Epithelial cell of esophagus (primary cell): ENCODE measurements at places on chromosomes 12 and 14.

DNA sequence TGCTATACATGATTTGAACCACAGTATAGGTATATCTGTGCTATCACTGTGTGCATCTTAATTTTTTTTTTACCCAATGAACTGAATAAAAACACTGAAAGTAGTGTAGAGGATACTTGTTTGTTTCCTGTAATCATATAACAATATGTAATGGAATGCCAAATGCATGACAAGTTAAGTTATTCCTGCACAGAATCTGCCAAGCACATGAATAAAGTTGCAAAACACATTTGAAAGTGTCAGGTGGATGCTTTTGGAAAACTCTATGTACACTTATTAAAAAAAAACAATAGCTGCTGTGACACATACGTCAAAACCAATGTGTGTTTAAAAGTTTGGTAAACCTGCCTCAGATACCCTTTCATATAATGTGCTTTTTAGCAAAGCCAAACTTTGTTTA is 1638.1 kb upstream of the SEL1L start:
- peak; percentile 58 for DNase-seq

DNA sequence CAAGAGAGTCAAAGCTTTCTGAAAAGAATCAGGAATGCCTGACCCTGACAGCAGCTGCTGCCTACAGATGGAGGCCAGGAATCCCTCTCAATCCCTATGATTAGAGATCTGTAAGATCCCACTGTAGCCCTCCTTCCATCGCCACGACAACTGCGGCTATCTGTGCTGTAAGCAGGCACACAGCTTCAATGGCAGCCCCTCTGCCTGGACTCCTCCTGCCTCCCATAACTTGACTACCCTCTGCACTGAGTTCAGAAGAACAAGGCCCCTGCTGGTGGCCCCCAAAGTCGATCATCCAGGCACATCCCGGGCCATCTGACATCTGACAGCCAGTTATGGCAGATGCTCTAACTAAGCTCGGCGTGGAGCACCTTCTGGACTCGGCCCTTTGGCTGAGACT is 2.9 kb downstream of the CLMN start:
- DNase-seq, result no peak

GRCh38 chr12:116171549-116171948 is 105.9 kb downstream of the MED13L start:
- no peak for DNase-seq

DNA sequence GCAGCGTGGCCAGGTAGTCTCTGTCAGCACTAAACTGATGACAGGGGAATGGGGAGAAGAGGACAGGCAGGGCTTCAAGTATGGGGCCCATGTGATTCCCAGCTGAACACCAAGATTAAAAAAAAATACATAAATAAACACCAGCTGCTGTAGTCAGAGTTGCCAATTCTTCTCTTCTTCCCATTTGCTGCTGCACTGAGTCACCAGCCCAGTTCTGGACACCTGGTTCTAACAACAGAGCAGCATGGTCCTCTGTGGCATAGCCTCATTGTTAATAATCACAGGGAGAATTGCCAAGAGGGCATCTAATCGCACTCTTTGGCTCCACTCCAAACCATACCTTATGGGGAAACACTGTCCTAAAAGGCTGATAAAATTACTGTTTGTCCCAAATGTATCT is 15.1 kb downstream of the PPM1H start:
- DNase-seq, result no peak

DNA sequence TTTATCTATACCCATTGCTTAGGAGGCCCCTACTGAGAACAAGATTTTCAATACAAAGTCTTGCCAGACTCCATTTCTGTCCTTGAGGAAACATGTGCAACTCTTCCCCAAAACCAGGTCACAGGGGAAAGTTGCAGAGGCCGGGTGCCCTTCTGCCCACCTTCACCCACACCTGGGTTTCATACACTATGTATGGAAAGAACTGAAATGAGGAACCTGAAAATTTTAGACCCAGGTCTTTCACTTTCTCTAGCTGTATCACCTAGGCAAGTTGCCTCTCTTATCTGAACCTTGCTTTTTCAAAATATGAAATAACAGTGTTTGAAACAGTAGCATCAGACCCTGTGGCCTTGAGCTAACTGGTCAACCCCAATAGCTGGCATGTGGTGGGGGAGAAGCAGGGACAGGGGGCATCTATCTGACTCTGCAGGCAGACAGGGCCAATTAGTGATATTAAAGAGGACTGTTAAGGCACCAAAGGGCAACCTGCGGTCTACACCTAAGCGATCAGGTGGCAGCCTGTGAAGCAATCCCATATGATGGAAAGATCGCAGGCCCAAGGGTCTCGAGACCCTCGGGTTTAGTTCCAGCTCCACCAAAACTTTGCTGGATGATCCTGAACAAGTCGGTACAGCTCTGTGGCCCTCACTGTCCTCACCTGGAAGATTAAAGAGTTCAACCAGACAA is 346.5 kb downstream of the BCL11B start:
- no peak for DNase-seq

GRCh38 chr14:50762001-50762930 is 68.7 kb downstream of the NIN start:
- DNase-seq, result peak; percentile 50
